Stimulated activated CD4-positive, alpha-beta T cell treated with anti-CD3 and anti-CD28 coated beads, Interleukin-12 subunit alpha, Interleukin-12 subunit beta, amount 100 ng/mL, for 48 hours (primary cell): ENCODE measurements at places on chromosomes 13 and 19.

- DNase-seq, result no peak
Observed at GRCh38 chr13:21901811-21902708, 231.2 kb downstream of the FGF9 start.

DNA sequence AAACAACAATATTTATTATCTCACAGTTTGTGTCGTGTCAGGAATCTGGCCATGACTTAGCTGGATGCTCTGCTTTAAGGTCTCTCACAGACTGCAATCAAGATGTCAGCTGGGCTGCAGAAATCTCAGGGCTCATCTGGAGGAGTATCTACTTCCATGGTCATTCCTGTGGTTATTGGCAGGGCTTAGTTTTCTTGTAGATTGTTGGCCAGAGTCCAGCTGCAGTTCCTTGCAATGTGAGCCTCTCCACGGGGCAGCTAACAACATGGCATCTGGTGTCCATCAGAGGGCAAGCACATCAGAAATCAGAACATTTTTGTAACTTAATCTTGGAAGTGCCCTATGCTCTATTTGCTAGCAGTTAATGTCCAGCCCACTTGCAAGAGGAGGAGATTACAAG is 45.7 kb upstream of the TDRD3 start:
- DNase-seq, result no peak

GRCh38 chr13:111503905-111504695 is 183.7 kb downstream of the TEX29 start:
- DNase-seq, result no peak

GRCh38 chr19:19488875-19489690 is 26.3 kb downstream of the TSSK6 start:
- peak; percentile 83 for DNase-seq

DNA sequence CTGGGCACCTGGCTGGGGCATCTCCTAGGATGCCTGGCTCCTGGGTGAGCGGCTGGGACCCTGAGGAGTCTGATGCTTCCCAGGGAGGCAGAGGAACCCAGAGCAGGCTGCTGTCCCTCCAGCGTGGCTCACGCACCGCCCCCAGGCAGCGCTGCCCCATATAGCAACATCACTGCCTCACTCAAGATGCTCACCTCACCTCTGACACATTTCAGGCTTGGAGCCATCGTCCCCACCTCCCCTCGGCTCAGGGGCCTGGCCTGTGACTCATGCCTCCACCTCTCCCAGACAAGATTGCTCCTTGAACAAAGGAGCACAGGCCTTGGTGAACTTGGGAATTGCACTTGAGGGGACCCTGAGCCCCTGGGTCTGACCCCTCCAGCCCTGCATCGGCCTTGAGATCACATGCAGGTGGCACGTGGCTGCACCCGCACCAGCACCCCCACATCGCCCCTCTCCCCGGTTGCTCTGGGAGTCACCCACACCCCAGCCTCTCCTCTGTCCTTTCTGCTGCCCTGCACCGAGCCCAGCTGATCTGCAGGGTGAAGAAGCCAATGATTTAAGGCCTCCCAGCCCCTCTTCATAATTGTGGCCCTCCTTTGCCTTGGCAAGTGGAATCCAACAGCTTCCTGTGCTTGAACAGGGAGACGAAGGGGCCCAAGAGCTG is 11.2 kb downstream of the CEBPA start:
- DNase-seq, result no peak

DNA sequence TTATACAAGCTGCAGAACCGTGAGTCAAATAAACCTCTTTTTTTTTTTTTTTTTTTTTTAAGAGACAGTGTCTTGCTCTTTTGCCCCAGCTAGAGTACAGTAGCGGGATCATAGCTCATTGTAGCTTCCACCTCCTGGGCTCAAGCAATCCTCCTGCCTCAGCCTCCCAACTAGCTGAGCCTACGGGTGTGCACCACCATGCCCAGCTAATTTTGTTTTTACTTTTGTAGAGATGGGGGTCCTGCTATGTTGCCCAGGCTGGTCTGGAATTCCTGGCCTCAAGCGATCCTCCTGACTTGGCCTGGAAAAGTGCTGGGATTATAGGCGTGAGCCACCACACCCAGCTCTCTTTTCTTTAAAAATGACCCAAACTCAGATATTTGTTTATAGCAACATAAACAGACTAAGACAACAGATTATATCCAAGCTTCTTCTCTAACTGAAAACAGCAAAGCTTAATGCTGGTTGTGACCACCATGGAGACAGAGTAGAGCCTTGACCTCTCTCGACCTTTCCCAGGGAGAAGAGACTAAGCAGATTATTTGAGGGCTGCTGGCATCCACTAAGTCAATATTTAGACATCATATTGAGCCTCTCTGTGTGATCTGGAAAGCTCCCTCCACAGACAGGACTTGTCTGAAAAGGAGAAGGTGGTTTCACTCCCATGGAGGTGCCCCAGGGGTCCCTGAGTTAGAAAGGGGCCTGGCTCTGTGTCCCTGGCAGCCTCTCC is 150.0 kb downstream of the KCTD15 start:
- no peak for DNase-seq
